ENCODE measurements at places on chromosomes 3 and 15. TPM values are rescaled to one million over a fixed set of nuclear protein-coding genes. Genes with fewer than 3 reads are reported as not detected.

The MRPS25 gene
- 28.3 TPM for total RNA-seq

The DZIP1L gene
- total RNA-seq = 24.7 TPM

The GOLGA8B gene
- 31.3 TPM for total RNA-seq

The CNTN3 gene
- 6.9 TPM for total RNA-seq

The PLA1A gene
- total RNA-seq = 0.31 TPM

The TM4SF4 gene
- not detected for total RNA-seq

The LCMT2 gene
- 5.2 TPM for total RNA-seq

The AGBL1 gene
- total RNA-seq = 77.9 TPM

The PLSCR5 gene
- not detected for total RNA-seq

The GPR27 gene
- total RNA-seq = 5.1 TPM

The EIF4E3 gene
- total RNA-seq = 15.3 TPM

The HERC2 gene
- 54.5 TPM for total RNA-seq

The A4GNT gene
- total RNA-seq = not detected

The FHIT gene
- total RNA-seq = 7.4 TPM

All from tongue (tissue), 3 donors.